ENCODE measurements at places on chromosomes 3 and 15.

GRCh38 chr15:34951993-34952392, 17.5 kb downstream of the AQR start:
- DNase-seq = no peak

DNA sequence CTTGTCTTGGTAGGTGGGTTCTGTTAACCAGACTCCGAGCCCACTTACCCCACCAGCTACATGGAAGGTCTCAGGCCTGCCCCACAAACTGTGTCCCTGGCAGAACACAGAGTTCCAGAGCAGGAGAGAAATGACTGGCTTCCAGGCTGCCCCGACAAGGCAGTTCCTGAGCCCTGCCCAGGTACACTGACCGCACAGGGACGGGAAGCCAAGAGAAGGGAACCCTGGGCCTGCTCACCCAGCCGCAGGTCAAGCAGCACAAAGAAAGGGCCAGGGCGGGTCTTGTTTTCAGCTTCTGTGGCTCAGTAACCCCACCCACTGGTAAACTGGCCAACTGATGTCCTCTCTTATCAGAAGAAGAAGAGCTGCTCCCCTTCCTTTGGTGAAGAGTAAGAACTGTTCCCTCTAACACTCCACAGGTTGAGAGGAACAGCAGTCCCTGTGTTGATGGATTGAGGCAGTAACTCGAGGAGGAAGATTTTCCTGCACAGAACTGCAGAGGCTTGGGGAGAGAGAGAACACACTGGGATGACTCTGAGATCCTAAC, 68.4 kb downstream of the CRTC3 start:
- DNase-seq = no peak

- DNase-seq = no peak
Measured at GRCh38 chr3:122955916-122956692, 71.5 kb downstream of the SEMA5B start.

DNA sequence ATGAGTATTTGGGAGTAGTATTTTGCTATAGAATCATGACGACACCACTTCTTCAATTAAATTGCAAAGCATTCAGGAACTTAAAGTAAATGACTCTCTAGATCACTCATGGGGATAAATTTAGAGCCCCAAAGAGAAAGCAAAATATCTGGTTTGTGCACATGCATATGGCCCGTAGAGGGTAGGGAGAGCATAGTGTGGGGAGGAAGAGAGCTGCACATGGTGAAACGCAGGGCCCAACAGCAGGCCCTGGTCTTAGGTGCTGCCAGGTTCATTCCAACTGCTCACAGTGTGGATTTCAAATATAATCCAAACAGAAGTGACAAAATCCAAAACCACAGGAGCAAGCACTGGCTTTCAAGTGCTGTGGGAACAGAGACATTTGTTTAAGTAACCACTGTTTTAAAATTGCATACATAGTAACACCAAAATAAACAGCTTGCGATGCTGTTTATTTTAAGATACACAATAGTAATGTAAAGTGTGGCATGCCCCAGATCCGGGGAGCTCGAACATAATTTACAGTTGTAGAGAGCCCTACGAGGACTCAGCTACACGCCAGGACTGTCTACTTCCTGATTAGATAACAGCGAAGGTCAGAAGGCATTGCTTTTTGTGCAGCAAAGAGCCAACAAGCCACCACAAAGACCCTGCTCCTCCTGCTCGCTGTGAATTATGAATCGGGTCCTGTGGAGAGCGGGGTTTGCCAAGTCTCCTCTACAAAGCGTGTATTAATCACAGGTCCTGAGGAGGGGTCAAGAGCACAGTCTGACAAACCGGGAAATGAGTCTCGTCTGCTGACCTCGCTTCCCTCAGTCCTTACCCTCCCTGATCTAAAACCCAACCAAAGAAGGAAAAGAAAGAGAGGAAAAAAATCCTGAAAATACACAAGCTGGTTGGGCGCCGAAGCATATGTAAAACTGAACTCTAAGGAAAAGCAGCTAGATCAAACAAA, 80.6 kb downstream of the MEIS2 start:
- DNase-seq = no peak

All from cortex of kidney (tissue), 1 donor.